NCI-H2227 treated with DMSO at 0.1 percent for 48 hours (cell line): ENCODE measurements at places on chromosomes 2 and 18.

- no peak for DNase-seq
Observed at GRCh38 chr2:19550750-19551149, 192.3 kb upstream of the OSR1 start.

- no peak for DNase-seq
Observed at GRCh38 chr18:29779096-29779495, 1263.4 kb downstream of the DSC3 start.

- no peak for DNase-seq
Observed at GRCh38 chr2:141399270-141399669, 731.5 kb downstream of the LRP1B start.

GRCh38 chr2:236684504-236685256, 115.1 kb downstream of the ACKR3 start:
- no peak for DNase-seq

DNA sequence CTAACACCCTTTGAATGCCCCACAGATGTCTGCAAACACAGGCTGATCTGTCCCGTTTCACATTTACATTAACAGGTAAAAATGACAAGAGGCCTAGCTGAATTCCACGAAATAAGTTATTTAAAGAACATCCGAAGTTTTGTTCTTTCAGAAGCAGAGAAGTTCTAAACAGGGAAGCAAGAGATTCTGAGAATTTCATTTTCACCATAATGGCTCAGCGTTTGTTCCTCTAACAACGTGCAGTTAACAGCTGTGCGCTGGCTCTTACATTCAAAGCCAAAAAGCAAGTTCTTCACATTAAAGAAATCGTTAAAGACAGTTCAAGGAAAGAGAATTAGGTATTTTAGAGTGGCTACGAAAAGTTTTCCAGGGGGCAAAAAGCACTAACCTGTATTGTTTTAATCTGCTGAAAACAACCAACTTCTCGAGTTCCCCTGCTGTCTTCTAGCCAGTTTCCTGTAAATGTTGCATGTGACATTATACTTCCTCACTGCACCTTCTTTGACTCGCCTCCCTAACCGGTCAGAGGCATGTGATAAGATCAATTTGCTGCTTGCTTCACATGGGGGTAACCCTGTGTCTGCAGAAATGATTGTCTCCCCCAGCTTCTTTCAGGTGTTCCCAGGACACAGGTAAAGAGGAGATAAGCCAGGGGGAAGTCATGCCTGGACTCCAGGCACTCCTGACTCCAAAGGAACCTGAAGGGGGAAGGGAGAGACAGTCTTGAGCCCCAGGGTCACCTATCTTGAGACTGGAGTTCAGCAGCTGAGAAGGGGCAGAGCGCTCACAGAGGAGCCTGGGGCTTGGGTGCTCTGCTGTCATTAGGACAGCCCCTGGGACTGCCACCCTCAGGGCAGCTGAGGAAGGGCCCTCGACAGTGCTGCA, 36.8 kb upstream of the WIPF1 start:
- DNase-seq: no peak

DNA sequence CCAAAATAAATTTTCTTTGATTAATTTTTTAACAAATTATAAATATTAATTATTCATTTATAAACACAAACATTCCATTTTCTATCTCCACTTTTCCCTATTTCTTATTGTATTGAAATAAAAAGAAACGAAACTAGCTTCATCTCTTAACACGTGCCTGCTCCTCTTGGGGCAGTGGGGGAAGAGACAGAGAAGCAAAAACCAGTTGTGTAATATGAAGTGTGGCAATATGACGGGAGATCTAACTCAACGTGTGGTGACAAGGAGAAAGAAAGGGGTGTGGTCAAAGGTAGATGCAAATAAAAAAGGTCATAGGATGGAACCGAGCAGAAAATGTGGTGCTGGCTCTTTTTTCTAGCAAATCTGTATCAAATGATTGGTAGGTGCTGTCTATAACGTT, 106.9 kb upstream of the SLC8A1 start:
- DNase-seq: no peak

- DNase-seq: no peak
Observed at GRCh38 chr2:14933753-14934152, 301.2 kb downstream of the LRATD1 start.

DNA sequence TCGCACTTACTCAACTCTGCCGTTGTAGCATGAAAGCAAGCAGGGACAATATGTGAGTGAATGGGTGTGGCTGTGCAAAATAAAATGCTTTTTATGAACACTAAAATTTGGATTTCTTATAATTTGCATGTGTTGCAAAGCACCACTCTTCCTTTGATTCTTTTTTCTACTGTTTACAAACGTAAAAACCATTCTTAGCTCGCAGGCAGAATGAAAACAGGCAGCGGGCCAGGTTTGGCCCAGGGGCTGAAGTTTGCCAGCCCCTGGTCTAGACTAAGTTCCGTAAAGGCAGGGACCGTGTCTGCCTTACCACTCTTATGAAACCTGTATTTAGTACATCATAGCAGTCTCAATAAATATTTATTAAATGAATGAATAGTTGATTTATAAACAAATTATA, 83.7 kb upstream of the SPATS2L start:
- no peak for DNase-seq

GRCh38 chr18:76351961-76352581, 143.0 kb downstream of the ZNF516 start:
- DNase-seq: peak; percentile 76

DNA sequence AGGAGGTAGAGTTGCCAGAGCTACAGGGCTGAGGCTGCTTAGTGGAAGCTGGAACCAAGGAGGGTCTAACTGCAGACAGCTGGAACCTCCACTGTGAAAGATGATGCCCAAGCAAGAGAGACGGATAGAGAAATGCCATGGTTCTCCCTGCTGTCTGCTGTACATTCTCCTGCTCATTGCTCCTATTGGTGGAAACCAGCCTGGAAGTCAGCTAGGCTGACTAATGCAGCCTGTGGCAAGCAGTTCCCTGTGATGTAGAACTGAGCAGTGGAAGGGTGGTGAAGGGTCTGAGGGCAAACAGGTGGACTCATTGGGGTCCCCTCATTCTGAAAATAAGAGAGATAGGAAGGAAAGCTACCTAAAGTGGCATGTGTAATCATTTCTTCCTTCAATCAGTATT, 563.6 kb downstream of the SLC4A3 start:
- no peak for DNase-seq

DNA sequence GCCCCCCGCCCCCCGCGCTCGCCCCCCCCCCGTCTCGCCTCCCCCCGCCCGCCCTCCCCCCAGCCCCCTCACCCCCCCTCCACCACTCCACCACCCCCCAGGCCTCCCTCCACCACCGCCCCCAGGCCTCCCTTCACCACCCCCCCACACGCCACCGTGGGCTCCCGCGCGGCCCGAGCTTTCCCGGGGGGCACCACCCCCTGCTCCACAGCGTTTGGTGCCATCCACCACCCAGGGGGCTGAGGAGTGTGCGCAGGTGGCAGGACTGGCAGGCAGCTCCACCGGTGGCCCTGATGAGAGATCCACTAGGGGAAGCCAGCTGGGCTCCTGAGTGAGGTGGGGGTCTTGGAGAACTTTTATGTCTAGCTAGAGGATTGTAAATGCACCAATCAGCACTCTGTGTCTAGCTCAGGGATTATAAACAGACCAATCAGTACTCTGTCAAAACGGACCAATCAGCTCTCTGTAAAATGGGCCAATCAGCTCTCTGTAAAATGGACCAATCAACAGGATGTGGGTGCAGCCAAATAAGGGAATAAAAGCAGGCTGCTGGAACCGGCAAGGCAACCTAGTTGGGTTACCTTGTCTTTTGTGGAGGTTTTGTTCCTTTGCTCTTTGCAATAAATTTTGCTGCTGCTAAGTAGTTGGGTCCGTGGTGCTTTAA, 43.0 kb upstream of the ITSN2 start:
- no peak for DNase-seq

- DNase-seq: no peak
Observed at GRCh38 chr2:181648478-181649155, 8.3 kb downstream of the CERKL start.

- no peak for DNase-seq
Observed at GRCh38 chr2:227877421-227878310, 6.2 kb downstream of the DAW1 start.

DNA sequence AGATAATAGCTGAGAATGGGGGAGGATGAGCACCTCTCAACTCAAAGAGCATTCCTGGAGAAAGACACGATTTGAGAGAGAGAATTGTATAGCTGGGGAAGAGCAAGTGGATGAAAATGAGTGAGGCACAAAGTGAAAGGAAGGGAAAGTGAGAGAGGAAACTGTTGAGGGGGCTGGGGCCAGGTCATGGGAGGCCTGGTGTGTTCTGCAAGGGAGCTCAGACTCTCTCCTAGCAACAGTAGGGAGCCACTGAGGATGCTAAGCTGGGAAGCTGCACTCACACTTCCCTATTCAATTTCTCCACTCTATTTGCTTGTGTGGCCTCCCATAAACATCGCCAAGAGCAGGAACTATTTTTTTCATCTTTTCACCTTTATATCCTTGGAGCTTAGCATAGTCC, 14.8 kb downstream of the EVA1A start:
- no peak for DNase-seq

GRCh38 chr2:77800410-77800809, 278.2 kb upstream of the LRRTM4 start:
- no peak for DNase-seq

- no peak for DNase-seq
Observed at GRCh38 chr2:193462411-193462810, 1267.7 kb upstream of the TMEFF2 start.
